ENCODE measurements at places on chromosomes 7 and 10.

DNA sequence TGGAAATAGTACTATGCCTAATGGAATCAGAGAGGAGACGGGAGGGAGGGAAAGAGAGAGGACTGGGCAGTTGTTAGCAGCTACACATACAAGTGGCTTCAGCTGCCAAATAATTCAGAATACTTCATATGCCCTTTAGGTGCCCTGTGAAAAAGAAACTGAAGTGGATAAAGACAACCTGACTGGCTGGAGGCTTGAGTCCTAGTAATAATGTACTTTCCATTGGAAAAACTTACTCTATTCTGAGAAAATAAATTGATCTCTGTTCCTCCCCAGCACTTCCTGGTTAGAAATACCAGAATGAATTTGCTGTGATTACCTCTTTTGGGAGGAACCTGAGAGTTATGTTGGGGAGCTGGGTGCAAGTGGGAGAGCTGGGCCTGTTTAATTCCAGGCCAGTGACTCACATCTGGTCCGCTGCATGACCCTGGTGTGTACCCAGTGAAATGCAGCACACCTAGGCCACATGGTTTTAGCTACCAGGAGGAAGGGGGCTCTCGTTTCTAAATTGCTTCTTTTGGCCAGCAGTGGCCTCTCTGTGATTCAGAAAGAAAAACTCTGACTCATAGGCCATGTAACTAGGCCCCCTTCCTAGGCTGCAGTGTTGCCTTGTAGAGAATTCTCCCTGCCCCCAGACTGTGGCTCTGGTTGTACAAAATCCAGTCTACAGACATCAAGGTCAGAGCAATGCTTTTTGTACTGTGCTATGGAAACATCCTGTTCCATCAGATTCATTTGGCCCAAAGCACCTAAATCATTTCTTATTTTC lies 6.5 kb downstream of the AGFG2 start:
- DNase-seq, result no peak

- DNase-seq, result no peak
Measured at GRCh38 chr10:26460736-26461135, 22.6 kb downstream of the APBB1IP start.

GRCh38 chr7:36986511-36986933 lies 262.2 kb upstream of the AOAH start:
- DNase-seq, result no peak

- DNase-seq, result no peak
Measured at GRCh38 chr7:42687211-42688055, 224.4 kb downstream of the C7orf25 start.

GRCh38 chr10:122553341-122553740 lies 7.2 kb upstream of the DMBT1 start:
- DNase-seq, result no peak
